ENCODE measurements at places on chromosomes 2 and 18.

- DNase-seq: no peak
Observed at GRCh38 chr2:143193121-143193520, 63.9 kb downstream of the ARHGAP15 start.

GRCh38 chr2:47174733-47175361, 19.7 kb upstream of the STPG4 start:
- DNase-seq: no peak

DNA sequence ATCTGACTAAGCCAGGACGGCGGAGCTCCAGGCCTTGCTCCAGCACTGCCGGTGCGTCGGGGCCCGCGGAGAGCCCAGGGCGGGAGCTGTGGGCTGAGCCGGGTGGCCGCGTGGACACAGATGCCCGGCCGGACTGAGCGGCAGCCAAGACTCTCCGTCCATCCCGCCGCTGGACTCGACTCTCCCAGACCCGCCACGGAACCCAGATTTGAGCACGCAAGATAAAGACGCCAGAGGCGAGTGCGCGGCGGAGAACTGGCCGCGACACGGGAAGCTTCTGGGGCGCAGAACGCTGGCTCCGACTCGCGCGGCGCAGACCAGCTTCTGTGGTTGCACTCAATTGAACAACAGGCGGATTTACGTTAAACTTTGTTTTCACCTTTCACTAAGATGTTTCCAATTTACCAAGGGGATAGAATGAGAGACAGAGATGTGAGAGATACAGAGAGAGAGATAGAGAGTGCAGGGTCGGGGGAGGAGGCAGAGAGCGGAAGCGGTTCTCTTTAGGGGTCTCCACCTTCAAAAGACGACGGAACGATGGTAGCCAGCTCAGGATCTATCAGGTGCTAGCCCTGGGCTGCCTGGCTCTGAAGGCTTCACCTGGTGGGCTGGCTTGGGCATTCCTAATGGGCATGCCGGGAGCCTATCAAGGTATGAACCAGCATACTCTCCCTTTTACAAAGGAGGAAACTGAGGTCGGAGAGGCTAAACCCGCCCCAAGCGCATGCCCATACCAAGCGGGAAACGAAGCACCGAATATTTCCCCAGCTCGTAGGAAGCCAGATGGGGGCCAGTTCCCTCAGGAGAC, 10.4 kb upstream of the EN1 start:
- no peak for DNase-seq

DNA sequence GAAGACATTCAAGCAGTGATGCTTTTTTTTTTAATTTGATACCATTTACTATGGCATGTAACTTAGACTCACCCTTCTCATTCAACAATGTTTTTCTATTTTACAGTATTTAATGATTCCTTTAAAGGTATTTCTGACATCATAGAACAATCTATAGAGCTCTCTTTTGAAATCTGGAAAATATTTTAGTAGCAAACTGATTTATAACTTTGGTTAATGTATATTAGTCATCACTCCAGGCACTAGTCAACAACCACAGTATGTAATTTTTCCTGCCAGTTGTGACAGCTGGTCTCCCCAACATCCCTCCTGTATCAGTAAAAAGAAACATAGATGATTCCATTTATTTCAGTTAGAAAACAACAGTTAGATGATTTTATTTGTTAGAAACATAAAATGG, 122.9 kb downstream of the LCLAT1 start:
- DNase-seq: no peak

DNA sequence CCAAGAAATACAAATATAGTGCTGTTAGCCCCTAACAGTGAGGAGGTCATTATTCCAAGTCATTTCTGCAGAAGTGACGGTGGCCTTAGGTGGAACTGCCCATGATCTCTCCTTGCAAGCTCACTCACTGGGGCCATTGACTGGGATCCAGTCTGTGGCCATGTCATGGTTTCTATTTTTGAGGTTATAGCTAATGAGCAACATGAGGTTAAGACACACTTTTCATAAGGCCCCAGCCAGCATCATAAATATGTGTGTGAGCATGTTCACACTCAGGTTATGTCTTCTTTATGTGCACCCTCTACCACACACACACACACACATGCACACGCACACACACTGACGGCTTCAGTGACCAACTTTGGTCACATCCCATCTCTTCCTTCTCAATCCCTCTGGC, 484 bp downstream of the AFF3 start:
- no peak for DNase-seq

GRCh38 chr2:237217995-237218616, 132.4 kb downstream of the COPS8 start:
- DNase-seq: no peak

DNA sequence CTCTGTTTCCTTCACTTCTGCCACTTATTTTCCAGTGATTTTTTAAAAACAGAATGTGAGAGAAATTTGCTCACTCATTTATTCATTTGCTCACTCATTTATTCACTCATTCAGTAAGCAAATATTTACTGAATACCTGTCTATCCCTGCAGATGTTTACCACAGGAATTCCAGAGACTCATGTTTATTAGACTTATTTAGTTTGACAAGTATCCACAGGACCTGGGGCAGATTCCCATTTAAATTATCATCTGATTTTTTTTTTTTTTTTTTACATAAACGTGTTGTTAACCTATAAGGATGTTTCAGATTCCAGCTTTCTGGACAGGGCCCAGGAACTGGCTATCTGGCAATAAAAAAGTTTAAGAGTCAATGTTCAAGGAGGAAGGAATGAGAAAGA, 175.1 kb upstream of the ERBB4 start:
- DNase-seq: no peak

DNA sequence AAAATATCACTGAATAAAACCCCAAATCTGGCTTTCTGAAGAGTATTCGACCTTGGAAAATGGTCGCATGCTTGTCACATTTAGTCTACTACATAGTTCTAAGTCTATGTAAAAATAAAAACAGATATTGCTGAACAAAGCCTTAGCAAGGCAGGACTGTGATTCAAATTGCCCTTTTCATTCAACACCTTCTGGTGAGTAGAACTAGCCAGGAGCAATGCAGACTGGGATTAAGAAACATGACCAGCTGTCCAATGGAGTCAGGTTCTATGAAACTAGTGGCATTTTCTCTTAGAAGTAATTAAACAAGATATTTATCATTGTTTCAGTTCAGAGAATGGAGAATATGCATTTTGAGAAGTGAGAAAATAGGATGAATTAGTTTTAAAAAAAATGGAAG, 1260.5 kb upstream of the ACVR2A start:
- no peak for DNase-seq
